ENCODE measurements at places on chromosomes 2 and 18.

DNA sequence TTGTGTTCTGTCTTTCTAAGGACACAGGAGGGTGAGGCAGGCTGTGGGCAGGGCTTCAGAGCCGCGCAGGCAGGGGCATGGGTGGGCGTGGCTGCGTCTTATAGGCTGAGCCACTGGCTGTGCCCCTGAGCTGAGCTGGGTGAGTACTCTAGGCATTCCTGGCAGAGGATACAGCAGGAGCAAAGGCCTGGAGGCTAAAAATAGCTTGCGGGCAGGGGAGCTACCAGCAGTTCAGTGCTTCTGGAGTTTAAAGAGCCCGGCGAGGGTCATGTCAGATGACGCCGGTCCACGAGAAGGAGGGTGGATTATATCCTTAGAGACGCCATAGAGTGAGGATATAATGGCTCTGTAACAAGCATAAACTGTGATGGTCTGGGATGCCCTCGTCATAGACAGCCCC, 31.5 kb upstream of the PDIA6 start:
- no peak for DNase-seq

DNA sequence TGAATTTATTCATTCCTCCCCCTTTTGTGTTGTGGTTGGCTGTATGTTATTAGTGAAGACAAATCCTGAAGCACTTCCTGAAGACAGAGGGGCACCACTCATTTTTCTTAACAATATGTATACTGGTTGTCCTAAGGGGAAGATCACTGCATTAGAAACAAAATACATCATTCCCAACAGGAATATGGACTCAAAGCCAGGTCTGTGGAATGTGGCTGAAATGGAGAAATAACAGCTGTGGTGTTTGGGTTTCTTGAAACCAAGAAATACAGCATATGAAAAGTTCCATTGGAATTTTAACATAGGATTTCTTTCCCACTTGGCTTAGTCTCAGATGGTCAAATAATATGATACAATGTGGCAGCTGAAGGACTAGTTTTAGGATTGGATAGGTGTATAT, 267.6 kb downstream of the KCNE4 start:
- DNase-seq: no peak

GRCh38 chr2:45882707-45883602, 231.5 kb downstream of the PRKCE start:
- peak; percentile 29 for DNase-seq

- DNase-seq: peak; percentile 90
These were observed 22.7 kb downstream of the BCL11A start for GRCh38 chr2:60530660-60531281.

DNA sequence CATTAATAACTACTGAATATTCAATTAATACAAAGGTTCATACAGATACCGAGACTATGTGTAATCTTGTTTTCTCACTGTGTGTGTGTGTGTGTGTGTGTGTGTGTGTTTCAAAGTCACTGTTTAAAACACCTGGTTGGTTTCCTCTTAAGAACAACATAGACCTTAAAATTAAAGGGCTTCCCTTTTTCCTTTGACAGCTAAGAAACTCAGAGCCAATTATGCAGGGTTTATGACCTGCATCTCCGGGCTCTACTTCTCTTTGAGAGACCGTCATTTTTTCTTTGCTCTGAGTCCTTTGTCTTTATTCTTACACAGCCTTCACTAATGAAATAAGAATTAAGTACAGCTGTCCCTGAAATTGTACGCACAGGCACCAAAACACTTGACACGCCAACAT, 145.6 kb downstream of the HDAC4 start:
- no peak for DNase-seq

GRCh38 chr2:647691-648231, 29.4 kb downstream of the TMEM18 start:
- DNase-seq: no peak

GRCh38 chr2:101820519-101820918, 123.0 kb downstream of the MAP4K4 start:
- no peak for DNase-seq

Measured in NCI-H446 (cell line).